GM12878 (cell line): ENCODE measurements at places on chromosomes 7 and 10.

DNA sequence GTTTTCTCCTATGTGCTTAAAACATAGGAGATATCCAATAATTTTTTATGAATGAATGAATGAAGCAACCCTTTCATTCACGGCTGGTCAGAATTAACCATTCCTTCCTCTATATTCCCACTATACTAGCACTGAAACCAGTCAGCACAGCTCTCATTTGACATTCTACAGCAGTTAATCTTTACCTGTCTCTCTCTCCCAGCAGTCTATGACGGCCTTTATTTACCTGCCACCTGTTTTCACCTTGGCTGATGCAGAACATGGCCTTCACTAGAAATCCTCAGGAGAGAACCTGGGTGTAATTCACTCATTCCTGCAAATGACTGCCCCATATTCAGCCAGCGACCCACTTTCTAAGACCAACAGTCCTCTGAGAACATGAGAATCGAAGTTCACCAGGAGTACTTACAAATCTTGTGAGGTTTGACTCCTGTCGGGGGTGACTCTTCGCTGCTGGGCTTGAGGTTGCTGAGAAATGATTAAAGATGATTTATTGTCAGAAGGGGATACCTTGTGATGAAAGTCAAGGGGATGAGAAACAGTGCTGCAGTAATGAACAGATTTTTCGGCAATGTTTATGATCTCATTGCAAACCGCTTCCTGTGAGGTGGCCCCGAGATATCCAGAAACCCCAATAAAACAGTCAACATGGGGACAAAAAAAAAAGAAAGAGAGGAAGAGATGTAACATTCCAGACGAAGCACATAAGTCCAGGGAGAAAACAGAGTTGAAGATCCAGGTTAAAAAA is 30.9 kb upstream of the PDLIM1 start:
- DNase-seq: no peak

GRCh38 chr7:56097700-56098099 is 4.9 kb upstream of the PHKG1 start:
- no peak for DNase-seq

DNA sequence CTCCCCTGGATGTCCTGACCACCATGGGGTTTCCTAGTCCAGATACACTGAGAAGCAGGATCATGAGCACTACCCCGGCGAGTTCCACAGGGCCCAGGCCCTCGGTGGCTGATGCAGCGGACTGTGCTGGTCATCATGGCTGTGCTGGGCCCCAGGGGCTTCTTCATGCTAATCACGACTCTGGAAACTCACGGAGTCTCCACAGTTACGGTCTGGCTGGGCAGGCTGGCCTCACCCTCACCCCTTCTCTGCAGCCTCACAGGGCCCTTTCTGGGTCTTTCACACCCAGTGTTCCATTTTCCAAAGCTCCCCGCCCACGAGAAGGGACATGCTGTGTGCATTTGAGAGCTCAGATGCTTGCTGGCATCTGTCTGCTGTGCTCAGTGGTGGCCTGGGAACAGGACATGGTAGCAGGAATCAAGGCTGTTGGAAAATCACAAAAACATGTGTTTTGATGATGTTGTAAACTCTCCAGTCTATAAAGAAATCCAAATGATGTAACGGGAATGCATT is 119.0 kb downstream of the PTPN20 start:
- DNase-seq: no peak

- DNase-seq: no peak
These were observed 135.1 kb upstream of the YAE1 start for GRCh38 chr7:39430909-39431641.

DNA sequence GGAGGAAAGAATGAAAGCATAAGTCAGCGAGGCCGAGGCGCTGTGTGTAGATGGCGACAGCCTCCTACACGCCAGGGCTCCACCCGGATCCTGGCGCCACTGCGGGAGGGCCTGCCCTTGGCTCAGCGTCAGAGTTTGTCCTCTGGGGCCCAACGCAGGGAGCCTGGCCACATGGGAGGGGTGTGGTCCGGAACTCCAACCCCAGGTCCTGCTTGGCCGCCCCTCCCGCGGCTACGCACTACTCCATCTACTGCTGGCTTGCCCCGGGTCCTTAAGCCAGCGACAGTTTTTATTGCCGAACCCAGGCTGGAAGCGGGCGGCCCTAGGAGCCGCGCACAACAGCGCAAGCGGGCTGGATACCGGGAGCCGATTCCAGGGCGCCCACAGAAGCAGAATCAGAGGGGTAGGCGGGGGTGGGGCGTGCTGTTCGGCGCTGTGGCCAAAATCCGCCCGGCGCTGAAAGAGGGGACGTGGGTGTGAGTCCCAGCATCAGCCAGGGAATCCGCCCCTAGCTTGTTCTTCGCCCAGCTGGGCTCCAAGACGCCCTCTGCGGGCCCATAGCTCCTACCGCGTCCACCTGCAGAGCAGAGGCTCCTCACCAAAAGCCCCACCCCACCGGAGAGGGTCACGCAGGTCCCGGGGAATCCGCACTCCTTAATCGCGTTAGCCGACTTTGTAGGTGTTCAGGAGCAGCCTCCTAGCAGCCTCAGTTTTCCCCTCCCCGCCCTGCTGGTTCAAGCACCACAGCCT is 4.5 kb downstream of the KAZALD1 start:
- DNase-seq: no peak
